ENCODE measurements at places on chromosomes 16 and 17. TPM values are rescaled to one million over a fixed set of nuclear protein-coding genes. Genes with fewer than 3 reads are reported as not detected.
A peak's percentile ranks its signal among the peaks of the same experiment; 100 is the strongest.

GRCh38 chr17:17205368-17206123 lies 587 bp downstream of the PLD6 start:
- DNase-seq, result peak; percentile 93

DNA sequence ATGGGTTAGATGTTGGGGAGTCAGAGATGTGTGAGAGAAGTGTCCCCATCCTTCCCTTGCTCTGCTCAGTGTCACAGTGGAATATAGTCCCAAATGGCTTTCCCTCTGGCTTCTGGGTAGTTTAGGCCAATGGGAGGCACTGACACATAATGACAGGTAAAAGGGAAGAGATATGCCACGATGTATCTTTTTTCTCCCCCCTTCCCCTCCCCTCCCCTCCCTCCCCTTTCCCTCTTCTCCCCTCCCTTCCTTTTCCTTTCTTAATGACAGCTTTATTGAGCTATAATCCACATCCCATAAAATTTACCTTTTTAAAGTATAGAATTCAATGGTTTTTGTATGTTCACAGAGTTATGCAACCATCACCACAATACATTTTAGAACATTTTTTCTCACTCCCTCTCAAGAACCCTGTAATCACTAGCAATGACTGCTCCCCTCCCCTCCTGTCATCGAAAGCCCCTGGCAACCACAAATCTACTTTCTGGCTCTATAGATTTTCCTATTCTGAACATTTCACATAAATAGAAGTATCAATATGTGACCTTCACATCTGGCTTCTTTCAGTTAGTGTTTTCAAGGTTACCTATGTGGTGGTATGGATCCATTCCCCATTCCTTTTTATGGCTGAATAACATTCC lies 617 bp upstream of the CCR7 start:
- DNase-seq, result no peak

GRCh38 chr16:84048270-84048669 lies 5.7 kb upstream of the SLC38A8 start:
- no peak for DNase-seq

- DNase-seq, result no peak
These were observed 12.0 kb upstream of the TRPV1 start for GRCh38 chr17:3621146-3621720.

DNA sequence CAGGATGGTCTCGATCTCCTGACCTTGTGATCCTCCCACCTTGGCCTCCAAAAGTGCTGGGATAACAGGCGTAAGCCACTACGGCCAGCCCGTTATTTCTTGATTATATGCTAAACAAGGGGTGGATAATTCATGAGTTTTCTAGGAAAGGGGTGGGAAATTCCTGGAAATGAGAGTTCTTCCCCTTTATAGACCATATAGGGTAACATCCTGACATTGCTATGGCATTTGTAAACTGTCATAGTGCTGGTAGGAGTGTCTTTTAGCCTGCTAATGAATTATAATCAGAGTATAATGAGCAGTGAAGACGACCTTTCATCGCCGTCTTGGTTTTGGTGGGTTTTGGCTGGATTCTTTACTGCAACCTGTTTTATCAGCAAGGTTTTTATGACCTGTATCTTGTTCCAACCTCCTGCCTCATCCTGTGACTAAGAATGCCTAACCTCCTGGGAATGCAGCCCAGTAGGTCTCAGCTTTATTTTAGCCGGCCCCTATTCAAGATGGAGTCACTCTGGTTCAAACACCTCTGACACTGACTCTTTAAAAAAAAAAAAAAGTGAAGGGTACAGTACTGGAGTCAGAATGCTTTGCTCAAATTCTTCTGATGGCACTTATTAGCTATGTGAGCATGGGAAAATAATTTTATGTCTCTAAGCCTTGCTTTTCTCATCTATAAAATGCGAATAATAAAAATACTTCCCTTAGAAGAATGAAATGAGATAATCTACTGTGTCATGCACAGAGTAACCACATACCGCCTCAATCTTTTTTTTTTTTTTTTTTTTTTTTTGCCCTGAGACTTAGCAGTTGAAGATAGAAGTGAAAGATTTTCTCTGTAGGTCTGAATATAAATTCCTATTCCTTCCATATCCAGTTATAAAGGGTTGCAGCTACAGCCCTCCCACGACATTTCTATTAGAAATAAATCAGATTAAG lies 5.1 kb upstream of the CALCOCO2 start:
- DNase-seq, result no peak

GRCh38 chr17:72587773-72588511 lies 467.1 kb downstream of the SOX9 start:
- DNase-seq, result no peak

KRT23 gene
- 302 TPM for total RNA-seq

DNA sequence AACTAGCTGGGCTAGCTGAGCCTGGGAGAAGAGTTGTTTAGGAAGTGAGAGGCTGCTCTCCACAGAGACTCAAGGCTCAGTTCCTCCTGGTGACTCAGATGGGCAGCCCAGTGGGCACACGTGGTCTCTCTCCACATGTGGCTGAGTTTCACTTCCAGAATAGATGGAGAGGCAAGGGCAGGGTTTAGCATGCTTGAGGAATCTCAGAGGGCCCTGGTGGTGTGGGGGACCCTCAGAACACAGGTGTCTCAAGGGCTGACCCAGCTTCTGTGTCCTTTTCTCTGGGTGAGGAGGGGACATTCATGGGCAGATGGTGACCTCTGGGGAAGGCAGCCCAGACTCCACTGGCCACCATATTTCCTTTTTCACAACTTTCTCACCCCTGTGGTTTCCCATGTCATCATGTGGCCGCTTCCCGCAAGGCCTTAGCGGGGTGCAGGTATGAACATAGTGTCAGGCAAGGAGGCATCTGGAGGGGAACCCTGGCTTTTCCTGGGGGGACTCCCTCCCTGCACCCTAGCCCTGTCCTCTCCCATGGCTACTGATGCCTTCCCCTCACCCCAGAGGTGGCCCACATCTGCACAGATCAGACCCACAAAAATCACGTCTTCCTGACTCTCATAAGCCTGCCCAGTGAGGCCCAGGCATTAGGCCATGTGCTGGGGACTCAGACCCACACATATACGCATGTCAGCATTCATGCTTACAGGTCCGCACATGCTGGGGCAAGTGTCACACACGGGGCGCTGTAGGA lies 3.3 kb downstream of the GRN start:
- DNase-seq, result peak; percentile 51

GRCh38 chr17:77854083-77854758 lies 104.3 kb upstream of the TNRC6C start:
- no peak for DNase-seq

DNA sequence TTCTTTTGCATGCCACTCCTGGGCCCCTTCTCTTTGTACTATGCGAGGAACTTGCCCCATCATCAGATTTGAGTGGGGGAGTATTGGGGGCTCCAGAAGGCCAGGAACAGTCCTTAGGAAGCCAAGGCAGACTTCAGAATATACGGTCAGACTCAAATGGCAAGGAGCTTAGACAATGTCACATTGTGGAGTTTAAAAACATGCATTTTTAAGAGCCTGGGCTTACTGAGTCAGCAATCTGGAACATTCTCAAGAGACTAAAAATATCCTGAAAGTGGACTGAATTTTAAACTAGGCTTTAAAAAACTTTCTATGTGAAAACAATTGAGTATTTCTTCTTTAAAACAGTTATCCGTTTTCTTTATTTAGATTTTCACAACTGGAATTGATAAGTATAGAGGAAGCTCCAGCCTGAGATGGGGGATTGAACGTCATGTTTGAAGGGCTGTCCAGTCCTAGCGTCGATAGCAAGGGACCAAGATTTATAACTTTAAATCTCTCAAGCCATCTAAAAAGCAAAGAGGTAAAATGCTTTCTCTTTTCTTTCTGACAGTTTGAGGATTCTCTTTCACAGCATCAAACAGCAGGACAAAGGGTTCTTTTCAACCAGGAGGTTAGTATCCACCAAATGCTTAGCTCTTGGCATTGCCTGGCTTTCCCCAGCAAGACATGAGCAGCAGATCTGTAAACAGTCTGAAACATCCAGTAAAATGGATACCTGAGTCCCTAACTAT lies 45.8 kb upstream of the CDRT4 start:
- no peak for DNase-seq

GRCh38 chr17:15468126-15468525 lies 705 bp upstream of the CDRT4 start:
- DNase-seq, result no peak

- peak; percentile 85 for DNase-seq
These were observed 58.6 kb upstream of the TNRC6A start for GRCh38 chr16:24670623-24671454.

DNA sequence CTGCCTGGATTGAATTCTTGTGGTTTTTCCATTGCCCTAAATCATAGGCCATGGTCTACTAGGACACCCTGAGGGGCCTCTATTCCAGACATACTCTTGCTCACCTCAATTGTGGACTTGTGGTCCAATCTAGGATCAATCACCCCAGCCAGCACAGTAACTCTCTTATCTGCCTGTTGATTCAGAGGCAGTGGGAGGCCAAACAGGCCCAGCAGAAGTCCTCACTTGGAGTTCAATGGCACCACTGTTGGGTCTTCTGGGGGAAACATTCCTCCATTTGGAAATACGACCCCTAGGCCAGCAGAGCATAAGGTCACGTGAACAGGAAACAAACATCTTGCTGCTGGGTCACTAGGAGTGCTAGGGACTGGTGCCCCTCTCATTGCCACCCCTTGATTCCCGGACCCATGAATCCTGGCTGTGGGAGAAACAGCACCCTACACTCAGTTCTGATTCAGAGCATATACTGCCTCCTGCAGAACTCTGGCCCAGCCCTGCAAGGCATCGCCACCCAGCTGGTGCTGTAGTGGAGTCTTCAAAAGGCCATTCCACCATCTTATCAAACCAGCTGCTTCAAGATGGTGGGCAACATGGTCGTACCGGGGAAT lies 6.8 kb upstream of the NXN start:
- no peak for DNase-seq

ANKRD40CL gene
- not detected for total RNA-seq

HAS3 gene
- total RNA-seq, result 5.6 TPM

DNA sequence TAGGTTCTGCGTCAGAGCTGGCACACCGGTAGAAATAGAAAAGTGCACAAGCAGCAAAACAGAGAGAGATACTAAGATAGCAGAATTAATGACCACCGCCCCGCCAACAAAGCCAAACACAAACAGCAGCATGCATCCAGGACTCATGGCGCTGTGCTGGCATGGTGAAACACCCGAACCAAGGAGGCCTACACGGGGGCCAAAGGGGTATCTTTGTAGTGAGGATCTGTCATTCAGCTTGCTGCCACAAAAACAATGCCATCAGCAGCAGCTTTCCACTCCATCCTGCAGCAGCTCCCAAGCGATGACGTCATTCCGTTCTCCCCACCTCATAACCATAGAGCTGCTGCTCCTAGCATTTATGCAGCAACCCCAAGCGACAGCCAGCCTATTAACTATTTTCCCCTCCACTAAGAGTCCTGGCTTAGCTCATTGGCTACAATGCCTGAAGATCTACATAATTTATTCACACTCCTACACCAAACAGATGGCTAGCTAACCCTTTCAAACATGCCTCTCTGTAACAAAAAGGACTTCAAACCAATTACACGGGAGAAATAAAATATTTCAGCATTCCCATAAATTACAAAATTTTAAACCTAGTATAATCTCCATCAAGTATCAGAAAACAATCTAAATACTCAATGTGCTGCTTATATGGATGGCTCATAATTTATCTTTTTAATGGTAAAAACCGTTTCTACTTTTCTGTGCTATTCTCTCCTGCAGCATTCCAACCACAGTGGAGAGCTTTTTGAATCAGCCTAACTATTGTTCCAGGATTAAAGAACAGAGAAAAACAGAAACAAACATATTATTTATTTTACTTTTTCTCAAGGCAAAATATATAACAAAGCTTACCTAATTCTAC lies 73.9 kb downstream of the SPAG9 start:
- DNase-seq, result peak; percentile 49

TSNAXIP1 gene
- total RNA-seq, result 0.75 TPM

- peak; percentile 92 for DNase-seq
These were observed 15.9 kb downstream of the B9D1 start for GRCh38 chr17:19346351-19347255.

ETV4 gene
- 8.8 TPM for total RNA-seq

DNA sequence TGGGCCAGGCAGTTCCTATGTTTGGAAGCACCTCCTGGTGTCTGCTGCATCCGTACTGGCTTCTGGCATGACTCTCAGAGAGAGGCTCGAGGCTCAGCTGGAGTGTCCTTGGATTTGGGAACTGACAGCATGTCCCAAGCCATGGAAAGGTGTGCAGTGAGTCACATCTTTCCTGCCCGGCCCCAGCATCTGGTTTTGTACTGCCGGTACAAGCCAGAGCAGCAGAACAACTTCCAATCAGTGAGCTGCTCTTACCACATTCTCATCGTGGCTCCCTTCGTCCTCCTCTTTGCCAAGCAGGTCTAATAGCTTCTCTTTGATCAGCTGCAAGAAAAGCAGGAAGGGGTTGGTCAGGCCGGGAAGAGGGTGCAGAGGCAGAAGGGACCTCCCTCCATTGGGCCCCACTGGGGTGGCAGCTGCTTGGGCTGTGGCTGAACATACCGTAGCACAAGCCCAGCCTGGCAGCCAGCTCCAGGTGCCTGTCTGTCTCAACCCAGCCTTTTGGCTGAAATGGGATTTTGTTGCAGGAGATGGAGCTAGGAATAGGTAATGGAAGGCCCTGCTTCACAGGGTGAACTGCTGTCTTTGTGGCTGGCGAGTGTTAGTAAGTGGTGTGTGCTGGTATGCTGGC lies 24.2 kb downstream of the SPACA3 start:
- DNase-seq, result no peak

ZACN gene
- not detected for total RNA-seq

DNA sequence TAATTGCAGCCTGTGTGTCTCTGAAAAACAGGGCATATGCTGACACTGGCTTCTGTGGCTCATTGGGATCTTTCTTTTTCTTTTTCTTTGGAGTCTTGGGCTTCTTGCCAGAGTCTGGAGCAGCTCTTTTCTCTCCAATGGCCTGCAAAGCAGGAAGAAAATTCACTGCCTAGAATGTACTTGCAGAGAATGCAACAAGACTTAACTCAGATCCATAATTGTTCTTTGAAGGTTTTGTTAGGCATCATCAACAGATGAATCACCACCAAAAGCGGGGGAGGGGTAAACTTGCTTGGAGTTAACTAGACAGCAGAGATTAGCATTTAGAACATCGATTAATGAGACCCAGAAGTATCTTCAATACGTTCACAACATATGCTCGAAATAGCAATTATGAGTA lies 100.9 kb downstream of the TOX3 start:
- no peak for DNase-seq

DNA sequence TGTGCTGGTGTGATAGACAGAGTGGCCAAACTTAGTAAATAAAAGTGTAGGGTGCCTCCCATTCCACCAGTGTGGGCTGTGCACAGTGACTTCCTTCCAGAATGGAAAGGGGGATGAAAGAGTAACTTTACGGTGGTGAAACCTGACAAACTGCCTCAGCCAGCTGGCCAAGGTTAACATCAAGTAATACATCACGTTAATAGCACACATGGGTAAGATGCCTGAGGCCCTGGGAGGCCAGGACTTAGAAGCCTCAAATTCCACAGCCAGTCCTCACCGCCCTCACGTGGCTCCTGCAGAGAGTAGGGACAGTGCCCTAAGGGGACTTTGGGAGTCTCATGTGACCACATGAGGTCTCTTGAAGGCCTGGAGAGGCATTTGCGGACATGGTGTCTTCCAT lies 14.1 kb downstream of the RMI2 start:
- DNase-seq, result peak; percentile 77

GRCh38 chr17:5254903-5255521 lies 20.4 kb upstream of the SCIMP start:
- DNase-seq, result no peak

Measured in lower leg skin (tissue), 4 donors.